ENCODE measurements at places on chromosomes 16 and 17. TPM values are rescaled to one million over a fixed set of nuclear protein-coding genes. Genes with fewer than 3 reads are reported as not detected.

- no peak for DNase-seq
- H3K4me3 ChIP-seq = no peak overlapping the region
- H3K27ac ChIP-seq = no peak overlapping the region
- peaks cover 9% of the 10 kb centered on the region for H3K4me1 ChIP-seq
- no peaks in the 10 kb centered on the region for H3K27me3 ChIP-seq
Measured at GRCh38 chr16:48447940-48448536, 62.8 kb upstream of the SIAH1 start.

The OTOP3 gene
- total RNA-seq = not detected

DNA sequence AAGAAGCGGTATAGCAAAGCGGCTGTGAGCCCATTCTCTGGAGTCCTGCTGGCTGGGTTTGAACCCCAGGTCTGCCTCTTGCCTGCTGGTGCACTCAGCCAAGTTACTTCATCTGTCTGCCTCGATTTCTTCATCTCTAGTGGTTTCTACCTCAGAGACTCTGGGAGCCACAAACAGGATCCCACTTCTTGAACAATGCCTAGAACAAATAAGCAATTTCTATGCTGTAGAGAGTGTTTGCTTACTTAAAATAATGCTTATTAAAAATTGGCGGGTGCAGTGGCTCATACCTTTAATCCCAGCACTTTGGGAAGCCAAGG lies 75.5 kb downstream of the CMIP start:
- no peaks in the 10 kb centered on the region for H3K4me1 ChIP-seq
- H3K4me3 ChIP-seq = no peak overlapping the region
- no peaks in the 10 kb centered on the region for H3K36me3 ChIP-seq
- H3K27me3 ChIP-seq = no peaks in the 10 kb centered on the region
- H3K27ac ChIP-seq = no peak overlapping the region
- DNase-seq = no peak

DNA sequence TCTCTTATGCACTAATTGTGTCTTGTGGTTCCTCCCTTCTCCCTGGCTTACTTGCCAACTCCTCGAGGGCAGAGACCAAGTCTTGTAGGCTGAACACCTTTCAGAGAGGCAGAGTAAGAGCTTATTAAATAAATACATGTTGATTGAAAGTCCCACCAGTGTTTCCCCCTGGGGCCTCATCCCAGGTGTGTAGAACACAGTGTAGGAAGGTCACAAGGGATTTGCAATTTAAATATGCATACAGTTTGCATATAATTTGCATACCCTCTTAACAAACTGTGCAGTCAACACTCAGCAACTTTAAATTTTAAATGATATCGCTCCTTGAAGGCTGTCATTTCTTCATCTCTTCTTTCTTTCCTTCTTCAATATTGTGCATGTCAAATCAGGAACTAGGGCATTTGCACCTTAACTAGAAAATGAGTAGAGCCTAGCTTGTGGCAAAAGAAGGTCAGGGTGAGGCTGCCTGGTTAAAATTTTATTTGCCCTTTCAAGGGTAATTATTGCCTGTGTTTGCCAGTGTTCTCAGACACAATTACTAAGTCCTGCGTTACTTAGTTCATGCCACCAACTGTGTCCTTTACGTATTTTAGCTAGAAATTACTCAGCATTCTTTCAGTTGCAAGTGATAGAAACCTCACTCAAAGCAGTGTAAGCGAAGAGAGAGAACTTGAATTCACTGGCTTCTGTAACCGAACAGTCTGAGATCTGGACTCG lies 465.7 kb downstream of the HAPSTR1 start:
- H3K27ac ChIP-seq = no peak overlapping the region
- H3K27me3 ChIP-seq = no peaks in the 10 kb centered on the region
- no peaks in the 10 kb centered on the region for H3K4me1 ChIP-seq
- no peak overlapping the region for H3K4me3 ChIP-seq
- DNase-seq = no peak
